ENCODE measurements at places on chromosomes 2 and 18.

DNA sequence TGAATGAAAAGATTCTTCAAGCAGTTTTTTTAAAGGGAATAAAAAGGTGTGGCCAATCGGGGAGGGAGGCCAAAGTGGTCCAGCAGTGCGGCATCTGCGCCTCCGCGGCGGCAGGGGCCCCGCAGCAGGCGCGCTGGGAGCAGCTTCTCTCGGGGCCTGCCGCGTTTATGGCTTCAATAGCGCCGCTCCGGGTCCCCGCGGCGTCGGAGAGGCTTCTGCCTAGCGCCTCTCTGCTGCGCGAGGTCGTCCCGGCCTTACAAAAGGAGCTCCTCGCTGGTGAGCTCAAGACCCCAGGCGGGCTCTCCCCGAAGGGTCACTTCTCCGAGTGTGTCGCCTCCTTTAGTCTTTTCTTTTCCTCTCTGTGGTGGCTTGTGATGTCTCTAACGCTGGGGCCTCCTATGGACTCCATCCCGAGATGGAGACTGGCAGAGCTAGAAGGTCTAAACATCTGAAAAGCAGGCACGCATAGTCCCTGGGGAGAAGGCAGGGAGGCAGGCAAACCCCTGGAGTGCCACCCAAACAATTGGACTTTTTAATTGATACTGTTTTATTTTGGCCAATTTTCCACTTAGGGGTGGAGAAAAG lies 67.1 kb downstream of the SUMO1 start:
- DNase-seq: peak; percentile 38

DNA sequence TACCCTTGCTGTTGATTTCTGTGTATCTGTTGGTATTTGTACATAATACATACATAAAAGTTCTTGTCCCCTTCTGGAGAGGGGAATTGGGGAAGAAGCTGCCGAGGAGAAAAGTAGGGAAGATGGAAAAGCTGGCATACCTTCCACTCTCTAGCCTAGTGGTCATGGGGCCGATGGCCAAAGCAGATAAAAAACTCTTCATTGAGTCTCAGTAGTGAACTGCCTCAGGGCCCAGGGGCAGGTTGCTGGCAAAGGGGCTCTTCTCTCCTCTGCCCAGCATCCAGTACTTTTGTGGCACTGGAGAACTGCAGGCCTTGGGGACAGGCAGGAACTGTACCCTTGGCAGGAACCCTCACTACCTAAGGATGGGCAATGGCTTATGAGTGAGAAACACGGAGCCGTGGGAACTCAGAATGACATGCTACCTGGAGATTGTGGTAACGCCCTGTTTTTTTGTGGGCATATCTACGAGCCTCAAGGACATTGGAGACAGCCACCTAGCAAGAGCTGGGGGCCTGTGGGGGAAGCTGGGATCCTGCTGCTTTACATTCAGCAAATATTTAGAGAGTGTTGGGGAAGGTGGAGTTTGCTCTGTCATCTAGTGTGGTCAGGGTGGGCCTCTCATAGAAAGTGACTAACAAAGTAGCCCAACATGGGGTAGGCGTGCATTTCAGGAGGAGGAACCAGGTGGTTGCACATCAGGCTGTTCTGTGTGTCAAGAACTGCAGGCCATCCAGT lies 22.6 kb upstream of the ITGB6 start:
- DNase-seq: no peak

DNA sequence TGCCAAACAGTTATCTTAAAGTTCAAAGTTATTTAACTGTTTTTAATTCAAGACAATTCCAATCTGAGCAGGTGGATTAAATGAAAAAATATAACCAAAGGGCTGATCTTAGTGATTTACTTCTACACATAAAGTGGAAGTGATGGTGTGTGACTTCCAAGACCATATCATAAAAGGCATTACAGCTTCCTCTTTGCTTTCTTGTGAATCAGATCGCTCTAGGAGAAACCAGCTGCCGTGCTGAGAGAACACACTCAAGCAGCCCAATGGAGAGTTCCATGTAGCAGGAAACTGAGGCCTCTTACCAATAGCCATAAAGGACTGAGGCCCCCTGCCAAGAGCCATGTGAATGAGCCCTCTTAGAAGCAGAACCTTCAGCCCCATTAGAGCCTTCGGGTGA lies 197.4 kb downstream of the NBAS start:
- DNase-seq: no peak

DNA sequence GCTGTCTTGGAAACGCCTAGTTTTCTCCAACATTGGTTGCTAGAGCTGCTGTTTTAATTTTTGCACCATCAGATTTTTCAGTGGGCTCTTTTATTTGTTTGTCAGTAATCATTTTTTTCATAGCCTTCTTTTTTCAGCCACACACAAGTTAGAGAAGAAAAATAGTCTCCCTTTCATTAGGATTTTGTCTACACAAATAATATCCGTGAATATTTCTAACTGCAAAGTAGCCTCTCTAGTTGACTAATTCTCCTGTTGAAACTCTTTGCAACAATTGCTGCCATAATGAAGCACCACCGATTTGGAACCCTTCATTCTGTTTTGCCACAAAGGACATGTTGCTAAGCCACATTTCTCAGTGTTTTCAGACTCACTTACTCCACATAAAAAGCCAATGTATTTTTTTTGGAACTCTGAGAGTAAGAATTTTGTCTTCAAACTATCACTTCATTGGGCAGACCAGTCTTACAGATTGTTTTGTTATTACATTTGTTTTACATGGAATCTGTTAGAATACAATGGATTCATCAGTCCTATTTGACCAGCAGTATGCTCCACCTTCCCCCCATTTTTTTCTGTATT lies 9.6 kb downstream of the KCNJ3 start:
- no peak for DNase-seq

DNA sequence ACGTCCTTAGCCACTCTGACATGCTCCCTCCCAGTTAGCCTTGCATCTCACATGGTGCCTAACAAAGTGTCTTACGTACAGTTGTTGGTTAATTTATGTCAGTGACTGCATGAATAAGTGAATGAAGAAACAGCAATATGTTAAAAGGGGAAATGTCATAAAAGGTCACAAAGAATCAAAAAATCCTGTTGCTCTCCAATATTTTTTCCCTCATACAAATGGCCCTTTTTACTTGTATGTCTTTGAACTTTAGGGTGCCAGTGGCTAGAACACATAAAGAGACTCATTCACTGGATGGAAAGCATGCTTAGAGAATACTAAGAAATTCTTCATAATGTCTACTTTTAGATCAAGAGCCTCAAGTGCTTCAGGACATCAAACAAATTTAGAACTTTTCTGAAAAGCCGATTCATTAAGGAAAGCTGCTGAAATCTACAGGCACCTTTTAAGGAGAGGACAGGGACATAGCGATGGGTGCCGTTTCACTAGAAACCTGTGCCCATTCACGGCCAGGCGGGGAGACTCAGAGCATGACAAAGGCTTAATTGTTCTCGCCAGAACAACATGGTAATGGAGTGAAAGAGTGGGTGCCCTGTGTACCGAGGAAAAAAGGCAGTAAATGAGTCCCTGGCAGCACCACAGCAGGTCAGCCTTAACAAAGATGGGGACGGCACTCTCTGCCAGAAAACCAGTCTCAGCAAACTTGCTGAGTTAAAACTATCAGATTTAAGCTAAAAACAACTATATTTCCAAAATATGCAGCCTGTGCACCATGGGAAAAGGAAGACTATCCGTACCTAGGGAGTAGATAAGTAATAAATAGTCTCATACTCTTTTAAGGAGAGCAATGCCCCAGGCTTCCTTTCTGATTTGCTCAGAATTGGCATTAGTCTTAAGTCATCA lies 71.6 kb upstream of the SPTBN1 start:
- no peak for DNase-seq

All from endothelial cell (in vitro differentiated cells).